Activated naive CD4-positive, alpha-beta T cell treated with anti-CD3 and anti-CD28 coated beads, Interleukin-2, amount 10 ng/mL, durations not matched to agents 5 hours and 36 hours (primary cell): ENCODE measurements at places on chromosomes 11 and 22. TPM values are rescaled to one million over a fixed set of nuclear protein-coding genes. Genes with fewer than 3 reads are reported as not detected.

The EMID1 gene
- not detected for total RNA-seq

The TMEM9B gene
- 33.2 TPM for total RNA-seq

The INS gene
- total RNA-seq, result not detected

The SCGB2A2 gene
- total RNA-seq, result not detected

The PLEKHB1 gene
- total RNA-seq, result 13.6 TPM

The TP53I11 gene
- total RNA-seq, result 1.3 TPM

The MRGPRF gene
- total RNA-seq, result not detected

The TMEM258 gene
- total RNA-seq, result 164 TPM

The MS4A6E gene
- total RNA-seq, result not detected

The NCF4 gene
- total RNA-seq, result 9.7 TPM

The OR5F1 gene
- total RNA-seq, result not detected

The LSP1 gene
- total RNA-seq, result 564 TPM

The LINC01488 gene
- total RNA-seq, result not detected
